ENCODE measurements at places on chromosomes 16 and 17. TPM values are rescaled to one million over a fixed set of nuclear protein-coding genes. Genes with fewer than 3 reads are reported as not detected.

GRCh38 chr17:44502598-44503146 lies 534 bp downstream of the GPATCH8 start:
- DNase-seq: no peak
- peak overlapping the region; percentile 80 for H3K4me3 ChIP-seq
- no peaks in the 10 kb centered on the region for H3K27me3 ChIP-seq
- peaks cover 57% of the 10 kb centered on the region for H3K4me1 ChIP-seq

- peaks cover 15% of the 10 kb centered on the region for H3K4me1 ChIP-seq
- peaks cover 4% of the 10 kb centered on the region for H3K27me3 ChIP-seq
- no peak overlapping the region for H3K4me3 ChIP-seq
- H3K36me3 ChIP-seq: no peaks in the 10 kb centered on the region
Observed at GRCh38 chr17:57953705-57954396, 1.4 kb downstream of the CUEDC1 start.

DNA sequence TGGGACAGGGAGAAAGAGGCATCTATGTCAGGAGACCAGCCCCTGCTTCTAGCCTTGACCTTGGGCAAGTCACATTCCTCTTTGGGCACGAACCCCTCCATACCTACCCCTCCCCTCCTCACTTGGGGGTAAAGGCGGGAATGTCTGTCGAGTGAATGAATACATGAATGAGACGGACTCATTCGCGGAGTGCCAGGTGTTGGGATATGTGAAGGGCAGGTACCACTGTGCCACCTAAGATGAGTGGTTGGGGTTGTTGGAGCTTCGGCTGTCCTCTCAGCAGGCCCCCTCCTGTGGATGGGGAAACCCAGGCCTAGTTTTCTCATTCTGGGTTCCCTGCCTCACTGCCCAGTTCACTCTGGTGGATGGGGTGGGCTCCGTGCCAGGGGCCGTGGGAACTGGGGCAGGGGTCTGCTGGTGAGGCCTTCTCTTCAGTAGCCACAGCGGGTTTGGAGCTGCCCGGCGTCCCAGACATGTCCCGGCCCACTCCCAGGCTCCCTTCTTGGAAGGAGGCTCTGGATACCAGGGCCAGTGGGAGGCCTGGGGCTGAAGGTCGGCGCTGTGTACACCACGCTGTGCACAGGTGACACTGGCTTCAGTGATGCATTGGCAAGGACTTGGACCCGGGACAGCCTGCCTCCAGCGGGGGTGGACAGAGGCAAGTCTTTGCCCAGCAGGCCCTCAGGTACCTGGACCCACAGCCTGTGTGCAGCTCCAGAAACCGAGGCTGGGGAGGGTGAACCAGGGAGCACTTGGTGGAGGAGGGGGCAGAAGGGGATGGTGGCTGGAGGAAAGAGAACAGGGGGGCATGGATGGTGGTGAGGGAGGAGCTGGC lies 5.6 kb downstream of the GLIS2 start:
- no peaks in the 10 kb centered on the region for H3K36me3 ChIP-seq
- no peak overlapping the region for H3K4me3 ChIP-seq
- DNase-seq: no peak
- no peaks in the 10 kb centered on the region for H3K27me3 ChIP-seq
- H3K4me1 ChIP-seq: peaks cover 9% of the 10 kb centered on the region

The LYRM1 gene
- total RNA-seq: 25.8 TPM

GRCh38 chr16:75003931-75004330 lies 5.1 kb downstream of the ZNRF1 start:
- no peaks in the 10 kb centered on the region for H3K36me3 ChIP-seq
- no peaks in the 10 kb centered on the region for H3K27me3 ChIP-seq
- no peak overlapping the region for H3K27ac ChIP-seq
- no peak overlapping the region for H3K4me3 ChIP-seq
- no peak for DNase-seq

The C17orf78 gene
- not detected for total RNA-seq
